Cardiac atrium fibroblast (primary cell): ENCODE measurements at places on chromosomes 6 and 20. TPM values are rescaled to one million over a fixed set of nuclear protein-coding genes. Genes with fewer than 3 reads are reported as not detected.

OTOR gene
- total RNA-seq = not detected in 2 replicates

SEMG1 gene
- not detected in 2 replicates for total RNA-seq

TTLL9 gene
- 0.18 TPM in 1 of 2 replicates, not detected in the other for total RNA-seq

EYS gene
- not detected in 2 replicates for total RNA-seq

PPP1R14C gene
- total RNA-seq = 2.2 and 7.8 TPM in 2 replicates

PKIB gene
- 0.90 and 3.1 TPM in 2 replicates for total RNA-seq

TP53TG5 gene
- total RNA-seq = not detected in 2 replicates

OPN5 gene
- not detected in 2 replicates for total RNA-seq

SRSF12 gene
- 0.54 and 1.5 TPM in 2 replicates for total RNA-seq
